ENCODE measurements at places on chromosomes 2 and 18.

DNA sequence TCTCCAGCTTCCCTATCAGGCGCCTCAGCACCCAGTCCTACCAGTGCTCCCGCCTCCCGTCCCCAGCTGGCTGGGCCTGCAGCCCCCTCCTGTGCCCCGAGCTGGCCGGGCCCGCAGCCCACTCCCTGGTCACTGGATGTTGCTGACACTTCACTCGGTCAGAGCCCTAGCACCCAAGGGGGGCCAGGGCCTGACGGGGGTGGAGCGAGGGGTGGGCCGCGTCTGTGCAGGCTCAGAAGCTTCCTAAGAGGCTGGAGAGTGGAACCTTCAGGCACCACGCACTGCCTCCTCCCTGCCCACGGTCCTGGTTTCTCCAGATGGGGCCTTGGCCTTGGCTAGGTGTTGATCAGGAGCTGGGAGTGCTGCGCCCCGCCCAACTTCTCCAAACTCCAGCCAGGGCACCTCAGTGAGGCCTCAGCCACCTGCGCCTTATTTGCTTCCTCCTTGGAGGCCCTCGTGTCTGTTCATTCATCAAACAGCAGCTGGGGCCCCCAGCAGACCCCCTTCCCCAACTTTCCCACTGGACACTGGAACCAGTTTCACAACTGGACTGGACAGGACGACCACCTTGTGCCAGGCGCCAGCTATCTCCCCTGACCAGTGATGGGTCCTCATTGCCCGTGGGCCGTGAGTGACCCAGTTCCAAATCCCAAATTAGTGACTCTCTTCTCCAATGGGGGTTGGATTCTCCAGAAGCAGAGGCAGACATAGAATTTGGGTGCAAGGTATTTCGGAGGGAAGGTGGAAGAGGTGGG is 16.7 kb downstream of the CAPN10 start:
- DNase-seq = no peak

GRCh38 chr18:48142353-48142752 is 211.9 kb upstream of the SMAD2 start:
- no peak for DNase-seq

DNA sequence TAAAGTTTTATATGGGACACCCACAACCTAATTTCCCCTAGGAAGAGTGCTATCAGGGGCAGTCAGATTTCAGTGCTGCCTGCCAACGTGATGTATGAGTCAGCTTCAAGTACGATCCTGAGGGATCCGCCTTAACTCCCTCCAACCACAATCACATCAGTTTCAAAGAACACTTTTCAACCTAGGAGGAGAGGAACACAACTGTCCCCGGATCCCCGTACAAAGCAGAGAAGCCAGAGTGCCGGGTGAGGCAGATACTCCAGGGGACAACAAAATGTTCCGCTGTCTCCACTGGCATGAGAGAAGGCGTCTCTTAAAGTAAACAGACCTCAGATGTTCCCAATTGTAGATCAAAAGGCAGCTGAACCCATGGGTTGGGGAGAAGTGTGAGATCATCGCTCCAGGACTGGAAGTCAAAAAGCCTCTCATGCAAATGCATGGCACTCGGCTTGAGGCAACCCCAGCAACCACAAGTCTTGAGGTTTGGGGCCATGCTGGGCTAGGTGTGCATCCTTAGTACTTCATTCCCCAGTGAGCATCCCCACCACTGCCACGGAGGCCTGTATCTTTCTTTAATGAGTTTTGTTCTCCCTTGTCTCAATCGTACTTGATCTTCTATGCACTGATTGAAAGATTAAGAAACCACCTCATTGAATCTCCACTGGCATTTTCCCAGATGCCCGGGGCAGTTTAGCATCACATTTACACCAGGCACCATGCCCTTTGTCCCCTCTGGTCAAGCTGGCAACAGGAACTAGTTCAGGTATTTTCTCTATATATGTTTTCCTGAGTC is 91.0 kb upstream of the CCBE1 start:
- DNase-seq = peak; percentile 10

- DNase-seq = no peak
Measured at GRCh38 chr2:85462322-85462721, 43.8 kb downstream of the SH2D6 start.

DNA sequence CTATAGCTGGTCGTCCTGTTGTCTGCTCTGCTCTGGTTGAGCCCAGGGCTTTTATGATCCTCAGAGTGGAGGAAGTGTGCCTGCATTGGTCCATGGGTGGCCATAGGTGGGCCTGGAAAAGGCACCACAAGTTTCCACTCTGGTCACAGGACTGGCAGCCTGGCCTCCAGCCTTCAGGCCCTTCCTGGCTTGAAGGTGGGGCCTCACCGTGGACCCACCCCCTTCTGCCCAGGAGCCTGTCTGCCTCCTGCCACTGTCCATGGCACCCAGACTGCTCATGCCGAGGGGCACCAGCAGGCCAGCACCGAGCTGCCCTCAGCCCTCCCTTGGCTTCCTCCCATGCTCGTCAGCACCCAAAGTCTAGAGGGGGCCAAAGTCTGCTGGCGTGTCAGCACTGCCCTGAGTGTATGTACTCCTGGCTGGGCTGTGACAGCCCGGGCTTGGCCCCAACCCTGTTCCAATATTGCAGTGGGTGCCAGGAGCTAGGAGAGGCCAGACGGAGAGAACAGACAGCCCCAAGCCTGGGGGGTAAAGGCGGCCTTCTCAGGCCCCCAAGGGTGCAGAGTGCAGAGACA is 529.4 kb downstream of the DCC start:
- no peak for DNase-seq
